Stimulated activated naive CD4-positive, alpha-beta T cell treated with Interleukin-2 at 50 U/mL for 16 hours (primary cell): ENCODE measurements at places on chromosomes 1 and 21.

DNA sequence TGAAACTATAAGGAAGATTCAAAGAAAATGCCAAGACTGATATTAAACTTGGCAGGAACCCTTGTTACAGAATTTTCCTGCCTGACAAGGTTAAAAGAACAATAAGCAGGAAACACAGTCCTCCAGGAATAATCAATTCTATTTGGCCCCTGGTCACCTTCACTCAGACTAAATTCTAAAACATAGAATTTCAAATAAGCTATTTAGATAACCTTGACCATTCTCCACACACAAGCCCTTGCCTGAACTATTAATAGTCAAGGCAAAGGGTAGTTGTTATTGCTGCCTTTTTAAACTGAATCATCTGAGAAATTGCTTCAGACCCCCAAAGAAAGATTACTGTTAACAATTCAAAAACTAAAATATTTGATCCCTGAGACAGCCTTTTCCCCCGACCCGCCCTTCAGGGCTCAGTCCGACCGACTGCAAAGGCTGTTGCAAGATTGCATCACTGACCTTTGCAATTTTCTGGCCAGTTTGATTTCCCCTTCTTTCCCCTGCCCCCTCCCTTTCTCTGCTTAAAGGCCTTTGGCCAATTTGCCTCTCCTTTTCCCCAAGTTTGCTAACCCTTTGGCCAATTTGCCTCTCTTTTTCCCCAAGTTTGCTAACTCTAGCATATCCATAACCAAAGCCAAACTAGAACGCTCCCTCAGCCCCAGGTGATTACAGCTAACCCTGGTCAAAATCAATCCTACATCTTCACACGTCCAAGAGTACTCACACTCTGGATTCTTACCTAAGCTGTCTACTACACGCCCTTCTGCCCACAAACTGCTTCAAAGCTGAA, 1.4 kb upstream of the G0S2 start:
- no peak for DNase-seq

DNA sequence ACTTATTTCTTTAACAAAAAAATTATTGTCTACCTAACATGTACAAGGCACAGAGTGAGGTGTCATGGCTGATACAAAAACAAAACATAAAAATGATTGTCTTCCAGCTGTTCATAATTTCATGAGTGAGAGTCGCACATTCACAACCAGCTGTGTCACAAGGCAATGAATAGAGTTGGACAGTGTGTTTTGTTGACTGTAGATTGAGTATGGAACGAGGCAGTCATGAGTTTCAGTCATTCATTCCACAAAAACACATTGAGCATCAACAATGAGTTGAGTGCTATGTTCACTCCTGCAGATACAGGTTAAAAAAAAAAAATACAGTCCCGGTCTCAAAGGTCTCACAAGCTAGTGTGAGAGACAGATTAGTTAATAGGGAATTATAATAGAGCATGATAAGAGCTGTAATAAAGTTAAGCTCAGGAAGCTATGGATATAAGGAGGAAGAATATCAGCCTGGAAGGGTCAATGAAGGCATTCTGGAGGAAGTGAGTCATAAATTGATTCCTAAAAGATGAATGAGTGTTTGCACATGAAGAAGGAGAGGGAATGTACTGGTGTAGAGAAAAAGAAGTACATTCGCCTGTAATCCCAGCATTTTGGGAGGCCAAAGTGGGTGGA, 47.8 kb upstream of the ARHGAP29 start:
- no peak for DNase-seq

- no peak for DNase-seq
Observed at GRCh38 chr21:42666023-42666747, 12.8 kb downstream of the PDE9A start.

DNA sequence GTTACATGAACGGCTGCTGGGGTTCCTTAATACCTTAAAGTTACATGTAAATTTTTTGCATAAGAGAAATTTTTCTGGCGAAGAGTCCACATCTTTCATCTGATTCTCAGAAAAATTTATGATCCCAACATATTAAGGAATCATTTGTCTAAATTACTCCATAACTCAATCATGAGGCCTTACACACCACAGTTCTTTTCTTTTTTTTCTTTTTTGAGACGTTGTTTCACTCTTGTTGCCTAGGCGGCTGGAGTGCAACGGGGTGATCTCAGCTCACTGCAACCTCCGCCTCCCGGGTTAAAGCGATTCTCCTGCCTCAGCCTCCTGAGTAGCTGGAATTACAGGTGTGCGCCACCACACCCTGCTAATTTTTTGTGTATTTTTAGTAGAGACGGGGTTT, 2.1 kb upstream of the S100A11 start:
- DNase-seq = no peak

DNA sequence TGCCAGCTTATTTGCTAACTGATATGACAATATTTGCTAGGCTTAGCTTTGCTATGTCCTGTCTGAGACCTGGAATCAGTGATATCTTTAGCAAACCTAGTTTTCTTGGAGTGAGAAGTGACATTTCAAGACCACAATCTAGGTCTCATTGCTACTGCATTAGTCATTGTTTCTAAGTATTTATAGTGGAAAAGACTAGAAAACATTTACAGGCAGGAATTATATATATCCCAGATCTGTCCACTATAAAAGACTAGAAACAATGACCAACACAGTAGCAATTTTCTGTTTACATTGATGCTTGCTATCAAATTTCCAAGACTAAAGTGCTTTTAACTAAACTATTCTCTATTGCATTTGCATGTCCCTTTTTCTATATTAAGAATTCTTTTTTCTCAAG, 5.0 kb upstream of the RGS18 start:
- DNase-seq = no peak

DNA sequence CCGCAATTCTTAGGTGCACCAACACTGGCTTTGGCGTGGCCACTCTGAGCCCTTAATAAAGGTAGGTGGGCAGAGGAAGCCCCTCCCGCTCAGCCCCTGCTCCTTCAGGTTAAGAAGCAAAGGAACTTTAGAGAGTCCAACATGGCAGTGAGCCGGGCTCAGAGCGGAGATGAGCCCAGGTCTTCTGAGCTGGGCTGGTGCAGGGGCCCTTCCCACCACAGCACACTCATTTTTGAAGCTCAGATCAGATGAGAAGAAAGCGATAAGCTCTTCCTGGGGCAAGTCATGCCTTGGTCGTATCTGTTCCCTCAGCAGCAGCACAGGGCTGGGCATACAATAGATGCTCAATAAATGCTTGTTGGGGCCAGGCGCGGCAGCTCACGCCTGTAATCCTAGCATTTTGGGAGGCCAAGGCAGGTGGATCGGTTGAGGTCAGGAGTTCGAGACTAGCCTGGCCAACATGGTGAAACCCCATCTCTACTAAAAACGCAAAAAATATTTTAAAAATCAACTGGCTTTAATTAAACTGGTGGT, 51.1 kb upstream of the TARDBP start:
- DNase-seq = no peak
